ENCODE measurements at places on chromosomes 11 and 22.

DNA sequence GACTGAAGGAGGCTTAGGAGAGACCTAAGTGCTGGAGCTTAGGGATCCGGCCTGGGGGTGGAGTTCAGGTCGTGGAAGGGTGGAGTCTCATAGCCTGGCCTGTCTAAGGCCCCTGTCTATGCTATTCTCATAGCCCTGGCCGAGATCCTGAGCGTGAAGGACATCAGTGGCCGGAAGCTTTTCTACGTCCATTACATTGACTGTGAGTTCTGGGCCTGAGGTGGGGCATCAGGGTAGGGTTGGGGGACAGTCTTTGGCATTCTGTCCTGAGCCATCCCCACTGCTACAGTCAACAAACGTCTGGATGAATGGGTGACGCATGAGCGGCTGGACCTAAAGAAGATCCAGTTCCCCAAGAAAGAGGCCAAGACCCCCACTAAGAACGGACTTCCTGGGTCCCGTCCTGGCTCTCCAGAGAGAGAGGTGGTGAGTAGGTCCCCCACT, 603 bp downstream of the KAT5 start:
- peaks cover 16% of the 10 kb centered on the region for H3K36me3 ChIP-seq
- H3K4me1 ChIP-seq: no peaks in the 10 kb centered on the region
- H3K27me3 ChIP-seq: no peaks in the 10 kb centered on the region
- DNase-seq: no peak

DNA sequence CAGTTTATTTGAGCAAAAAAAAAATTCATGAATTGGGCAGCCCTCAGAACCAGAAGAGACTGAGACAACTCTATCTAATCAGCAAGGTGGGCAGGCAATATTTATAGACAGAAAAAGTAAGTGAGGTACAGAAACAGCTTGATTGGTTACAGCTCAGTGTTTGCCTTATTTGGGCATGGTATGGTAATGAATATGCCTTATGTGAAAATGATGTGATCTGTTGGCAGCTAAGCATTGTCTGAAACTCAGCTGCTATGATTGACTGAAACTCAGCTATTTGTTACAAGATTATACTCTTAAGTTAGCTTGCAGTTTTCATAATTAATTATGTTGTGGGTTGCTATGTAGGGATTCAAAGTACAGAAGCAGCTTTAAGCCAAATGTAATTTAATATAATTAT, 127.6 kb downstream of the CNTN5 start:
- H3K36me3 ChIP-seq: no peaks in the 10 kb centered on the region
- no peak overlapping the region for H3K27ac ChIP-seq
- no peaks in the 10 kb centered on the region for H3K27me3 ChIP-seq
- DNase-seq: no peak
- no peaks in the 10 kb centered on the region for H3K4me1 ChIP-seq
- H3K4me3 ChIP-seq: no peak overlapping the region

GRCh38 chr11:86149792-86150191, 80.9 kb upstream of the PICALM start:
- no peaks in the 10 kb centered on the region for H3K27me3 ChIP-seq
- peaks cover 14% of the 10 kb centered on the region for H3K4me1 ChIP-seq
- H3K36me3 ChIP-seq: no peaks in the 10 kb centered on the region
- no peak overlapping the region for H3K27ac ChIP-seq

- no peaks in the 10 kb centered on the region for H3K27me3 ChIP-seq
- H3K4me3 ChIP-seq: no peak overlapping the region
- no peaks in the 10 kb centered on the region for H3K36me3 ChIP-seq
- H3K27ac ChIP-seq: no peak overlapping the region
- H3K4me1 ChIP-seq: no peaks in the 10 kb centered on the region
- DNase-seq: no peak
Measured at GRCh38 chr11:125078016-125078415, 14.9 kb downstream of the SLC37A2 start.

GRCh38 chr11:94107363-94107762, 21.3 kb upstream of the PANX1 start:
- no peak for DNase-seq
- peaks cover 6% of the 10 kb centered on the region for H3K4me1 ChIP-seq
- no peak overlapping the region for H3K4me3 ChIP-seq
- no peaks in the 10 kb centered on the region for H3K27me3 ChIP-seq
- H3K36me3 ChIP-seq: no peaks in the 10 kb centered on the region
